ENCODE measurements at places on chromosomes 11 and 22.

- peaks cover 9% of the 10 kb centered on the region for H3K27me3 ChIP-seq
- H3K36me3 ChIP-seq, result no peaks in the 10 kb centered on the region
- peaks cover 16% of the 10 kb centered on the region for H3K4me1 ChIP-seq
- DNase-seq, result no peak
- H3K27ac ChIP-seq, result no peak overlapping the region
- H3K4me3 ChIP-seq, result no peak overlapping the region
Observed at GRCh38 chr11:130389335-130389935, 39.0 kb downstream of the ADAMTS8 start.

- H3K27ac ChIP-seq, result no peak overlapping the region
- H3K4me3 ChIP-seq, result no peak overlapping the region
- peaks cover 41% of the 10 kb centered on the region for H3K4me1 ChIP-seq
- peaks cover 4% of the 10 kb centered on the region for H3K27me3 ChIP-seq
Observed at GRCh38 chr11:125892071-125892470, 4.6 kb downstream of the HYLS1 start.

DNA sequence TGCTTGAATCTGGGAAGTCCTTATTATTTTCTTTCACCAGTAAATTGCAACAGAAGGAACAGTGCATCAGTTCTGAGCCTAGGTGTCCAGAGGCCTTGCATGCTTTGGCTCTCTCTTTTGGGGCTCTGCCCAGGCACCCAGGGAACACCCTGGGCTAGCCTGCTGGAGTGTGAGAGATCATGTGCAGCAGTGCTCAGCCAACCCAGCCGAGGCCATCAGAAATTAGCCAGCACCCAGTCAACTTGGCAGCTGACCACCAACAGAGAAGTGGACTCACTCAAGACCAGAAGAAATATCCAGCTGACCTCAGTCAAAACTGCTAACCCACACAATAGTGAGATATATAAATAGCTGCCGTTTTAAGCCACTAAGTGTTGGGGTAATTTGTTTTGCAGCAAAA is 11.2 kb upstream of the P4HA3 start:
- no peak overlapping the region for H3K4me3 ChIP-seq
- DNase-seq, result no peak
- no peaks in the 10 kb centered on the region for H3K36me3 ChIP-seq

GRCh38 chr11:14061721-14062120 is 99.2 kb downstream of the SPON1 start:
- H3K4me1 ChIP-seq, result peaks cover 13% of the 10 kb centered on the region
- no peak overlapping the region for H3K4me3 ChIP-seq
- H3K27me3 ChIP-seq, result peaks cover 6% of the 10 kb centered on the region
- H3K36me3 ChIP-seq, result no peaks in the 10 kb centered on the region
- no peak for DNase-seq

DNA sequence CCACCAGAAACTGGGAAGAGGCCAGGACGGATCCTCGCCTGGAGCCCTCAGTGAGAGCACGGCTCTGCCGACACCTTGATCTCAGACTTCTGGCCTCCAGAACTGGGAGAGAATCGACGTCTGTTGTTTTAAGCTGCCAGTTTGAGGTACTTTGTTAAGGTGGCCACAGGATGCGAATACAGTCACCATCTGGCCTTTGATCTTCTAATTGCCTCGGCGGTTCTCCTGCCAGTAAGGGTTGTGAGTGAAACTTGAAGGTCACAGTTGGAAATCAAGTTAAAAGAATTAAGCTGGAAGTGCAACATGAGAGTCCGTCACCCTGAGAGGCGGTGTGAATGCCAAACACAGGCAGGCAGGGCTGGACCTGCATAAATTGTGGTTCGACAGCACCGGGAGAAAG is 27.9 kb downstream of the PARVB start:
- peaks cover 8% of the 10 kb centered on the region for H3K36me3 ChIP-seq
- H3K4me3 ChIP-seq, result no peak overlapping the region

GRCh38 chr11:61509043-61510029 is 787 bp downstream of the LRRC10B start:
- H3K36me3 ChIP-seq, result no peaks in the 10 kb centered on the region
- no peak overlapping the region for H3K27ac ChIP-seq
- peak; percentile 91 for DNase-seq
- peaks cover 5% of the 10 kb centered on the region for H3K4me1 ChIP-seq

DNA sequence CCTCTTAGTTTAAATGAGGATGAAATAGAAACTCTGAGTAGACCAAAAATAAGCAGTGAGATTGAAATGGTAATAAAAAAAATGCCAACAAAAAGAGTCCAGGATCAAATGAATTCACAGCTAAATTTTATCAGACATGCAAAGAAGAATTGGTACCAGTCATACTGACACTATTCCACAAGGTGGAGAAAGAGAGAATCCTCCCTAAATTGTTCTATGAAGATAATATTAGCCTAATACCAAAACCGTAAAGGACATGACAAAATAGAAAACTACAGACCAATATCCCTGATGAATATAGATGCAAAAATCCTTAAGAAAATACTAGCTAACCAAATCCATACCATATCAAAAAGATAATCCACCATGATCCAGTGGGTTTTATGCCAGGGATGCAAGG is 169.8 kb upstream of the CHORDC1 start:
- no peaks in the 10 kb centered on the region for H3K36me3 ChIP-seq
- no peak overlapping the region for H3K4me3 ChIP-seq
- H3K27me3 ChIP-seq, result no peaks in the 10 kb centered on the region
- H3K27ac ChIP-seq, result no peak overlapping the region
- no peaks in the 10 kb centered on the region for H3K4me1 ChIP-seq

- no peaks in the 10 kb centered on the region for H3K27me3 ChIP-seq
- no peak overlapping the region for H3K27ac ChIP-seq
- H3K4me3 ChIP-seq, result no peak overlapping the region
- H3K4me1 ChIP-seq, result no peaks in the 10 kb centered on the region
- DNase-seq, result no peak
Observed at GRCh38 chr22:41511521-41511968, 32.7 kb downstream of the POLR3H start.

DNA sequence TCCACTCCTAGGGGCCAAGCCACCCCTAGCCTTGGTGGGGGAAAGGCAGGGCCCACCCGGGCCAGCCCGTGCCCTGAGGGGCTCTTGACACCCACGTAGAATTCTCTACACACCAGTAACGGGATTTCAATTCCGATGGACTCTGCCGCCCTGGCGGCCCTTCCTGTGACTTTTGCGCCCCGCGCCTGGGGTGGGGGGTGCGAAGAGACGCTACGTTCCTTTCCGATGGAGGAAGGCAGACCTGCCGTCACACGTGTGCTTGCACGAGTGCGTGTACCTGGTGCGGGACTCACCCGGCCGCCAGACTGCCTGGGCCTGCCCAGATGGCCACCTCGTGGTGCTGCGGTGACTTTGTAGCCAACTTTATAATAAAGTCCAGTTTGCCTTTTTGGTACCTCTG is 5.5 kb downstream of the NPAS4 start:
- peaks cover 4% of the 10 kb centered on the region for H3K4me1 ChIP-seq
- peaks cover 4% of the 10 kb centered on the region for H3K36me3 ChIP-seq
- H3K4me3 ChIP-seq, result no peak overlapping the region
- H3K27ac ChIP-seq, result no peak overlapping the region
- H3K27me3 ChIP-seq, result no peaks in the 10 kb centered on the region
- DNase-seq, result no peak
